CD4-positive, alpha-beta T cell treated with Interleukin-17A for 4 hours (primary cell): ENCODE measurements at places on chromosomes 4 and X.

GRCh38 chr4:165724786-165725185 is 148.3 kb upstream of the TLL1 start:
- DNase-seq: no peak

GRCh38 chr4:81481151-81481550 is 9.4 kb upstream of the RASGEF1B start:
- DNase-seq: no peak

GRCh38 chr4:46503739-46504138 is 113.8 kb upstream of the GABRA2 start:
- no peak for DNase-seq

DNA sequence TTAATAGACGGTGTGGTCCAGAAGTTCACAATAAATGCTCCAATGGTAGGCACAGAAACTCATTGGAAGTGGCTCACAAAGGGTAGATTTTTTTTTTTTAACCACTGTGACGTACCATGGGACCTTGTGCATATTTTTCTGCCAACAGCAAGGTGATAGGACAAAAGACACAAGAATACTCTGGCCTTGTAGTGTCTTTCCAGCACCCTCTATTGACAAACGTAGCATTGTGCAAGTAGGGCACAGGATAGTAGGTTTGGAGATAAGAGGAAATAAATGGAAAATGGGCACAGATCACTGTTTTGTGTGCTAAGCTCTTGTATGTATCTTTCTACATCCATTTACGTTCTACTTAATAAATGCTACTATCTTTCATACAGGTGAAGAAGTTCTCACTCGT is 2054.9 kb downstream of the PCDH7 start:
- DNase-seq: no peak

- no peak for DNase-seq
Observed at GRCh38 chr4:185736882-185737281, 75.1 kb downstream of the SORBS2 start.

- DNase-seq: no peak
Observed at GRCh38 chrX:132171881-132172280, 44.1 kb upstream of the FRMD7 start.

DNA sequence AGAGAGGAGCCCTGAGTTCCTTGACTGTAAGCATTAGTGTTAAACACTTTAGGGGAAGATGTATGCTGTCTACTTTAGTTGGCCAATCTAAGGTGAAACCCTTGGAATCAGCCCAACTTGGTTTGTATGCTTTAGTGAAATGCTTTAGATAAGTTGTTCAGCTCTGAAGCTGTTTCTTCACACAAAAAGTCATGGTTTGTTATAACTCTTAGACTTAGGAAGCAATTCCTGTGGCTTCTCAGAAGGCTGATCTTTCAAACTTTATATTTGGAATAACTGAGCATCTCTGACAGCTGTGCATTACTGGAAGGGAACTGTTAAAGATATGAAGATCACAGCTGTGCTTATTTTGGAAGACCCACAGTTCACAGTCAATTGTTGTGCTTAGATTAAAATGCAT is 714.1 kb downstream of the FAT4 start:
- DNase-seq: no peak

DNA sequence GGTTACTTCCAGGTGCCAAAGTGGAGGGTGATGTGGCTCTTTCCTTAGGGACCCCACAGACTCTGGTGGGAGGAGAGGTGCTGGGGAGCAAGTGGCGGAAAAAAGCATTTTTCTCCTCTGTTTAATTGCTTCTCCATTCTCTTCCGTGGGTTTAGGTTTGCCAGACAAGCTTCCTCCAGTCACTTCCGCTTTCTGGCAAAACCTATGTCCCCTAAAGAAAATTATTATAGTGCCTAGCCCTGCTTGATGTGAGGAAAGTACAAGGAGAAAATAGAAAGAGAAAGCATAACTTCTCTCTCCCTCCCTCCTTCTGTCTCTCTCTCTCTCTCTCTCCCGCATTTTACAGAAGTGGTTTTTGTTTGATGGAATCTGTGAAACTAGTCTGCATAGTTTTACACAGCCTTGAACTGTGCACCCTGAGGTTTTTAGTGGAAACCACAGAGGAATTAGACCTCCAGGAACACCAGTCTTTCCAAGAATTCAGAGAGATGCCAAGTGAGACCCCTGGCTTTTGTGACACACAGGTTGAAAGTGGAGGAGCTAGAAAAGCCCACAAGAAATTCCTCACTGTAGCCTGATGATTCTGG is 231.1 kb upstream of the ANXA3 start:
- DNase-seq: no peak

DNA sequence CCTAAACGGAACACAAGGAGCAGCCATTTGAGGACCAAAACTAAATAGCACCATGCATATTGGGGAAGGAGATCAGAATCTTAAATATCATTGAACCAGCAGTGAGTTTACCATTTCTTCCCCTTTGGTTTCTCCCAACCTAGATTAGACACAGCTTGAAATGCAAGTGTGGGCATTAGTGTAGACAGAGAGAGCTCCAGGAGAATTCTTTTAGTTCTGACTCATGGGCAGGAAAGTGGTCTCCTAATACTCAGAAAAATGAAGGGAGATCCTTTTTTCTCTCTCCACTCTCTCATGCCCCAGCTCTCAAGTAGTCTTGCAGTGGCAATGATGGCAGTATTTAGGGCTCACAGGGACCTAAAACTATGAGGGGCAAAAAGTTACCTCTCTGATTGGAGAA is 567.9 kb downstream of the INPP4B start:
- DNase-seq: no peak

DNA sequence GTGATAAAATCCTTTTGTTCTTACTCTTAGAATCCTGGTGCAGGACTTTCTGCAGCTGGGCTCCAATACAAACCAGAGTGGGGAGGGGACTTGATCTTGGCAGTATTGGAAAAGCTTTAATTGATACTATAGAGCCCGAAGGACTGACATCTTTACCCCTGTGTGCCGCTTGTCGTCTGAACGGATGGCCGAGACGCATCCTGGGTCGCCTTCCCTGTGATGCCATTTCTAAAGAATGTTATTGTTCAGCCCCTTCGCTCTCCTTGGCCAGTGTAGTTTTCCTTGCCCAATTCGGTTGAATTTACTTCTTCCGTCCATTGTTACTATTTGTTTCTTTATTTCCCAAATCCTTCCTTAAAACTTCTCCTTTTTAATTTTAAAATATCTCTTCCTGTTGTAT is 80.9 kb downstream of the CLDN34 start:
- DNase-seq: no peak

- no peak for DNase-seq
Observed at GRCh38 chrX:6384921-6385320, 150.0 kb downstream of the VCX3A start.

GRCh38 chr4:181982856-181983255 is 260.3 kb upstream of the TENM3 start:
- DNase-seq: no peak

DNA sequence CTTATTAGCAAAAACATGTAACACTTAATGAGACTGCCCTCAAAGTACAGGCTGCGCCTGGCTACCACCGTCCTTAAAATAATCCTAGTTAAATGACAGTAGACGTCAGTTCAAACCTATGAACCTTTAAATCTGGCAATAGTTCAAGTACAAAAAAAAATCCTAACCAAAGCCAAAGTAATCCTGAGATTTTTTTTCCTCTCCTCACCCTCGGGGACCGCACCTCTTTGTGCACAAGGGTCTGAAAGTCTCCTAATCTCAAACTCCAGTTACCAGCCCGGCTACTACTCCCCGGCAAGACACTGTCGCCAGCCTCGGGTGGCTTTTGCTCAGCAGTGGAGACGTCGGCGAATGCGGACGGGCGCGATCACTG is 439 bp downstream of the SEC31A start:
- no peak for DNase-seq

- DNase-seq: no peak
Observed at GRCh38 chr4:42281324-42282020, 115.8 kb upstream of the SHISA3 start.
